ENCODE measurements at places on chromosomes 11 and 22.

- no peak for DNase-seq
Observed at GRCh38 chr11:80524349-80524748, 1083.5 kb upstream of the TENM4 start.

- DNase-seq, result no peak
Observed at GRCh38 chr11:8040261-8040920, 40.6 kb upstream of the TUB start.

DNA sequence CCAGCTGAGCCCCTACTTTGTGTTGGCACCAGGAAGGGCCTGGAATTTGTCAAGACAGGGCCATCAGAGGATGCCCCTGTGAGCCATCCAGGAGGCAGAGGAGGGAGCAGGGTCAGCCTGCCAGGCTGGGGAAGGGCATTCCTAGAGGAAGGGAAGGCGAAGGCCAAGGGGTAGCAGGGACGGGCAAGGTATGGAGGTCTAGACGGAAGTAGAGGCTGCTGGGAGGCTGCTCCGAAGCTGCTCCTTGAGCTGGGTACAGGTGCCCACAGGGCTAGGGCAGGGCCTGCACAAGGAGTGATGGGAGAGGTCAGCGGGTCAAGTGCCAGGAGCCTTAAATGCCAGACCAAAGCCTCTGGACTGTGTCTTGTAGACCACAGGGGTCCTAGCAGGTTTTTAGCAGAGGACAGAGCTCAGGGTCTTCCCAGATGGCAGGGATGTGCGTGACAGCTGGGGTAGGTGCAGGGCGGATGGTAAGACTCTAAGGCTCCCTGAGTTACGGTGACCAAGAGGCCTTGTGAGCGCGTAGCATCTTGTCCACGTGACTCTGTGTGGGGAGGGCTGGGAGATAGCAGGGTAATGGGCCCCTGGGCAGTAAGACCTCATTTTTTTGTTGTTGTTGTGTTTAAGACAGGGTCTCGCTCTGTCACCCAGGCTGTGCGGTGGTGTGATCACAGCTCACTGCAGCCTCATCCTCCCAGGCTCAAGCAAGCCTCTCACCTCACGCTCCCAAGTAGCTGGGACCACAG, 31.7 kb upstream of the CSNK1E start:
- no peak for DNase-seq

DNA sequence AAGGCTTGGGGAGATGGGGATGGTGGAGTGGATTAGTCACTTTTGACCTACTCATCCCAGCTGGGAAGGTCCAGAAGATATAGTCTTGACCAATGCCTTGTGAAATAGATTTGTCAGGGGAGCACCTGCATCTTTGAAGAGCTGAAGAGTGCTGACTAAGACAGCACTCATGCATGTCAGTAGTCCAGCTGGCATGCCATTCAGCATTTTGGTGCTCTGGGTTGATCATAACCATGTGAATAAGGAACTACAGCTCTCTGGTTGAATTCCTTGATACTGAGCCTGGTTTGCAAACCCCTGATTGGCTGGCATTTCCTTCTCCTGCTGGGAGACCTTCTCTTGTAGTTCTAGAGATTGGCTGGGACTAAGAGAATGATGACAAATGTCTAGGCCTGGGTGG, 106.8 kb upstream of the ALX4 start:
- DNase-seq, result no peak

- DNase-seq, result no peak
Observed at GRCh38 chr11:123357353-123357989, 72.6 kb upstream of the GRAMD1B start.

All from stimulated activated CD4-positive, alpha-beta T cell treated with anti-CD3 and anti-CD28 coated beads, Interleukin-1b, Interleukin-23, amount 100 ng/mL, for 1 hour (primary cell).